EH (cell line): ENCODE measurements at places on chromosomes 3 and 15.
A peak's percentile ranks its signal among the peaks of the same experiment; 100 is the strongest.

DNA sequence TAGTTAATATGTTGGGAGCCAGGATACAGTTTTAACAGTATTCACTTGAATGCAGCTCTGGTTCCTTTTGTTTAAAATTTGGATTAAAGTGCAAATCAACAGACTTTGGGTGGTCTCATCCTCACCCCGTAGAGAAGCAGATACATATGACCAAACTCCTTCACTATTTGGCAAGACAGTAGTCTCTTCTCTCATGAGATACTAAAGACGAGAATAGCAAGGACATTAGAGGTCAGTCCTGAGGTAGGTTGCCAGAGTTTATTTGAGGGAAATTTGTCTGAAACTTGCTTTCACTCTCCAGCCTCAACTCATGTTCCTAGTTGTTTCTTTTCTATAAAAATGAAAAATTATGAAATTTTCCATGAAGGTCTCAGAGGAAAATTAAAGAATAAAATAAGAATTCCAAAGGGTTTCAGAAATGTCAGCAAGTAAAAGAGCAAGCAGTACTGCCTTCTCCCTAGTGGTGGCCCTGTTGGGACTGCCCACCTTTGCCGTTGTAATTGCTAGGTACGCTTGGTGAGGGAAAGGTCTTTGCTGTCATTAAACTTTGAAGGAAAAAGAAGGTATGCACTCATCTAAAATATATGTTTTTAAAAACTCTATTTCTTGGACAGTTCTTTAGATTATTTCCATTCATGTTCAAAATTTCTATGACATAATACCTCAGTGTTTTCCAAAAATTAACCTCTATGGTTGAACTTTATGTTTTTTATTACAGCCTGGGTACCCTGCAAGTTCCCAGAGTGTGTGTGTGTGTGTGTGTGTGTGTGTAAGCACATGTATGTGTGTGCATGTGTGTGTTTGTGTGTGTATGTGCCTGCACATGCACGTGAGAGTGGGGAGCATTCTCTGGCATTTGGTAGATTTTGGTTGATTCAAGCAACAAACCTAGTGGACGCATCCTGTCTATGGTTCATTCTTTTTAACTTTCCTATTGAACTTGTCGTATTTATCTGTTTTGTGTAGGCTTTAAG lies 111.4 kb downstream of the CMSS1 start:
- no peak for DNase-seq

DNA sequence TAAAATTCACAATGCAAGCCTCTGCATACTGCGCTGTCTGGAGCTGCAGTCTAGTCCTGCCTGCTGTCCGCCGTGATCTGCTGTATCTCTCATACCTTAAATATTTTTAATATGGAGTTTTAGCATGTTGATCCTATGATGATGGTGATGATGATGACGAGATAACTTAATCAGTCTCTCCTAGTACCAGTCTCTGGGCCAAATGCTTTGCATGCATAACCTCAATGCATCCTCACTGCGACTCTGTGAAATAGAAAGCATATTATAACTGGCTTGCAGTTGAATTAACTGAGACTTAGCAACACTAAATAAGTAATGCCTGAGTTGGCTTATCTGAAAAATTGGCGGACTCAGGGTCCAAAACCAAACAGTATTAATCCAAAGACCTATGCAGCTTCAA lies 38.4 kb upstream of the BCHE start:
- DNase-seq: no peak

DNA sequence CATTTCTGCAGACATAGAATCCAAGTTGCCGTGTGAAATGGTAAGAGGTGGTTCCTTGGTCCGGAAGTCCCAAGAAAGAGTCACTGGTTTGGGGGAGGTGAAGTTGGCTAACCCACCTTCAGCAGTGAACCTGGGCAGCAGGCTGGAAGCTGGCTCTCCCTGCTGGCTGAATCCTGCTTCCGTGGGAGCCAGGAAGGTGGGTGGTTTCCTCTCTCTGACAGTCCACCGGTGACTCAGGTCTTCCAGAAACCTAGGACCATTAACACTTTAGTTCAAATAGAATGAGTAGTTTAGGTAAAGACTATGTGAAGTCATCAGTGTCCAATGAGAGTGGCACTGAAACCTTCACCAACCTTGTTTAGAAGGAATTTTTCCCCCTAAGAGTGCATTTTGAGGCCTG lies 87.4 kb upstream of the CACNA2D3 start:
- no peak for DNase-seq

GRCh38 chr3:178480795-178481194 lies 55.4 kb upstream of the KCNMB2 start:
- no peak for DNase-seq

- DNase-seq: peak; percentile 73
Measured at GRCh38 chr3:16147220-16147994, 27.1 kb upstream of the GALNT15 start.

GRCh38 chr3:138066383-138066782 lies 49.0 kb downstream of the DZIP1L start:
- no peak for DNase-seq

DNA sequence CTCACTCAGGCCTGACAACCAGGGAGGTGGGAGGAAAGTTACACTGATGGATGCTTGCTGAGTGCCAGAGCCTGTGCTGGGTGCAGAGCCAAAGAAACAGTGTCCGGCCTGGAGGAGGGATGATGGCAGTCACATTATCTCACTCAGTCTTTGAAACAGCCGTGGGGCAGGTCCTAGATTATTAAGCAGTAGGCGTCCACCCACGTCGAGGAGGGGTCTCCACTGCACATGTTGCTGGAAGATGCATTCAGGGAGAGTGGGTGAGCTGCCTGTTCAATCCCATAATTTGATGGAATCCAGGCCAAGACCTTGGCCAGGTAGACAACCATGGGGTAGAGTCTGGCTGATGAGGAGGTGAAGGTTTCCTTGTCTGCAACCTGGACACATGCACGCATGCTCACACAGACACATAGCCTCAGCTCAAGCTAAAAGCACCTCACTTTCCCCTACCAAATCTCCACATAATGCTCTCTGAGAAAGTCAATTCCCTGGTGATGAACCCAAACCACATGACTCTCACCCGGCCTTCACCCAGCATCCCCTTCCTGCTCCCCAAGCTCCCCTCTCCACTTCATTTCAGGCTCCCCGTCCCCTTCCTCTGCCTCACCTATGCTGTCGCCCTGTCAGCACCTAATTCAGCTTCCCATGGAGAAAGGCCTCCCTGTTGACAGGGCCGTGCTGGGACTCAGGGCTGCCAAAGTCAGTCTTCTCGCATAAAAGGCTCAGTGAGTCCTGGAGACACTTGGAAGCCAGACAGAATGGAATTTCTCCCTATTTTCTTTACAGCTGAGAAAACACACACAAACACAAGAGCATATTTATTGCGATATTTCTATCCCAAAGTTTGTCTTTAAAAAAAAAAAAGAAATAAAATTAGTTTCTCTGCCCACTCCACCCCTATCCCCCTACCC lies 29.8 kb downstream of the ACAN start:
- peak; percentile 23 for DNase-seq

GRCh38 chr3:146834917-146835316 lies 229.8 kb upstream of the PLSCR5 start:
- DNase-seq: peak; percentile 47

GRCh38 chr15:31364301-31365031 lies 37.8 kb downstream of the KLF13 start:
- DNase-seq: no peak

- no peak for DNase-seq
Measured at GRCh38 chr3:39333607-39334006, 4.1 kb downstream of the CCR8 start.

DNA sequence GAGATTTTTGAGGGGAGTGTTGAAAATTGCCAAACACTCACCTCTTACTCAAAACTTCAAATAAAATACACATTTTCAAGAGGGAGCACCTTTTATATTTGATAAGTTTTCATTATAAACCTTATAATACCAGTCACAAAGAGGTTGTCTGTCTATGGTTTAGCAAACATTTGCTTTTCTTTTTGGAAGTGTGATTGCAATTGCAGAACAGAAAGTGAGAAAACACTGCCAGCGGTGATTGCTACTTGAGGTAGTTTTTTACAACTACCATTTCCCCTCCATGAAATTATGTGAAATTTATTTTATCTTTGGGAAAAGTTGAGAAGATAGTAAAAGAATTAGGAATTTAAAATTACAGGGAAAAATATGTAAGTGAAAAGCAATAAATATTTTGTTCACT lies 20.1 kb downstream of the DIPK2A start:
- DNase-seq: no peak
